ENCODE measurements at places on chromosomes 1 and 21.

DNA sequence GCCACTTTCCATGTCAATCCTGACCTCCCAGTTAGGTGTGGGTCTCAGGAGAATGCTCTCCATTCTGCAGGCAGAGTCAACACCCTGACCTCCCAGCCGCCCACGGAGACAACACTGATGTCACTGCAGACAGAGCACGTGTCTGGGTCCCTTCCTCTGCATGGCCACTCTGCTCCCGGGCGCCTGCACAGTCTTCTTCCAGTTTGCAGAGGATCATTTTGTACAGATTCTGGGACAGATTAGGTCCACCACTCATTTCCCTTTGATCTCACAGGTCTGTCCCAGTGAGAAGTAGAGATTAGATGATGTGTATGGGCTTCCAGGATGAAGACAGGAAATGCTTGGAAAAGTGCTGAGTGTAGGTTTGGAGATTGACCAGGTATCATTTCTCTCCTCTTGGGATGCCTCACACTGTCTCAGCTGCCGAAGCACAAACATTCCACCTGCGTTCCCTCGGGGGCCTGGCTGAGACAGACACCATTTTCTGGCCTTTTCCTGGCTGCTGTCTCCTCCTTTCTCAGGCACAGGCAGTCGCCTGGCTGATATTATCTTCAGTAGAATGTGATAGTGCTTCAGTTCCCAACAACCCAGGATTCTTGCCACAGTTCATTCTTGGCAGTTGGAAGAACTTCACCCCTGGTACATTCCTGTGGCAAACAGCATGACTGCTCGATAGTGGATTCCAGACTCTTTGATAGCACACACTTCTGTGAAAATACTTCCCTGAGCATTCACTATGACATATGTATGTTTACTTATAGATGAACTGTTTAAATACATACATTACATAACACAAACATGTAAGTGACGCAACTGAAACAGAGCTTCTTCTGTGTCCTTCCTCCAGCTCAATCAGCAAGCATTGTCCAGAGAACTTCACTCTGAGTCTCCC is 7.9 kb downstream of the MYBPHL start:
- no peak for DNase-seq

DNA sequence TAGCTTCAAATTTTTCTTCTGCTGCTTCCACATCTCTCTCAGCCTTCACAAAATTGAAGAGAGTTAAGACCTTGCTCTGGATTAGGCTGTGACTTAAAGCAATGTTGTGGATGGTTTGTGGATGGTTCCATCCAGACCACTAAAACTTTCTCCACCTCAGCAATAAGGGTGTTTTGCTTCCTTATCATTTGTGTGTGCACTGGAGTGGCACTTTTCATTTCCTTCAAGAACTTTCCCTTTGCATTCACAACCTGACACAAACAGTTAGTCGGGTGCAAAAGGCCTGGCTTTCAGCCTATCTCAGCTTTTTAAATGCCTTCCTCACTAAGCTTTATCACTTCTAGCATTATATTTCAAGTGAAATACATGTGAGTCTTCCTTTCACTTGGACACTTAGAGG is 30.3 kb downstream of the DENND1B start:
- DNase-seq: no peak

DNA sequence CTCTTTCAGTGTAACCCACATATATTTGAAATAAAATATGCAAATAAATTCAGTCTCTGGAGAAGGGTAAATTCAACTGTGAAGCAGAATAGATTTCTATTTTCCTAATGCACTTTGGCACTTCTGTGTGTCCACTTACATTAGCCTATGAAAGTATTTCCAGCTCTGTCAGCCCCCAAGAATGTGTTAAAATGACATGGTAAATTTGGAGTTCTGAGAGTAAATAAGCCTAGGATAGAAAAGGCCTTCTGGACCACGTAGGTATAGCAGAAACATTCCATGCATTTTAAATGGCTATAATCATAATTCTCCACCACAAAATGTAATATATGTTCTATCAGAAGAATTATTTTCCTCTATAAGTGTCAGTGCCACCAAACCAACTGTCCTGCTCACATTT is 276.2 kb downstream of the NEGR1 start:
- DNase-seq: no peak

DNA sequence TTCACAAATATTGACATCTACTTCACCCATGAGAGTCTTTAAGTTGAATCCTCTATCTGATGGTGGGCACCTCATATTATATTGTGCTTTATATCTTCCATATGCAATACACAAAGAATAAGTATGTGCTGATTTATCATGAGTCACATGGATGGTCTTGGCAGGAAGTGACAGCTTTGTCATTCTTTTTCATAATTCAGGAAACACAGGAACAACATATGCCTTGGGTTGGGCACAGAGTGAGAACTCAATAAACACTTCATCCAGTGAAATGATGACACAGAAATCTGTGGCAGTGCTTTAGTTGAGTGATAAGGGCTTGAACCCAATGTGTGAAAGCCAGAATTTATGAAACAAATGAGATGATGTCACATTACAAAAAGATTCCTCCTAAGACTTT is 41.2 kb downstream of the GADD45A start:
- DNase-seq: no peak

DNA sequence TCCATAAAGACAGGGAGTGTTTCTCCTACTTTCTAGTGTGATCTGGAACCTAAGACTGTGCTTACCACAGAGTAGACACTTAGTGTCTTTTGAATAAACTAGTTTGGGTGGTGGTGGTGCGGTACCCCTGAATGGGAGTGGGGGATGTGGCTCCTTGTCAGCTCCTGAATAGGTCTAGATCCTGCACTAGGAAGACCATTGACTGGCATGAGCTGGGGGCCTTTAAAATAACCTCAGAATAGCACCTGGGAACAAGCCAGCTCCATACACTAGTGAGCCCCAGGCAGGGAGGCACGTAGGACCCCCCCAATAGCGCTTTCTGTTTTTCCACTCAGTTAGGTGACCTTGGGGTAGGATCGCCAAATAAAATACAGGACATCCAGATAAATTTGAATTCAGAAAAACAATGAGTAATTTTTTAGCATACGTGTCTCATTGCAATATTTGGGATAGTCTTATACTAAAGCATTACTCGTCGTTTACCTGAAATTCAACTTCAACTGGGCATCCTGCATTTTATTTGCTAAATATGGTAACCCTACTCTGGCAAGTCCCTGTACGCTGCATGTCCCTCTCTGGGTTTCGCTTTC is 45.6 kb downstream of the AZIN2 start:
- no peak for DNase-seq

All from activated T-helper 1 cell treated with Interleukin-2 at 50 U/mL for 16 hours (primary cell).